ENCODE measurements at places on chromosomes 13 and 19. TPM values are rescaled to one million over a fixed set of nuclear protein-coding genes. Genes with fewer than 3 reads are reported as not detected.

RAVER1 gene
- 32.3 TPM for polyA plus RNA-seq

GRCh38 chr13:99800011-99800410, 171.6 kb downstream of the ZIC5 start:
- peak; percentile 53 for DNase-seq

GRCh38 chr13:34617473-34618083, 324.5 kb upstream of the NBEA start:
- no peak for DNase-seq

DNA sequence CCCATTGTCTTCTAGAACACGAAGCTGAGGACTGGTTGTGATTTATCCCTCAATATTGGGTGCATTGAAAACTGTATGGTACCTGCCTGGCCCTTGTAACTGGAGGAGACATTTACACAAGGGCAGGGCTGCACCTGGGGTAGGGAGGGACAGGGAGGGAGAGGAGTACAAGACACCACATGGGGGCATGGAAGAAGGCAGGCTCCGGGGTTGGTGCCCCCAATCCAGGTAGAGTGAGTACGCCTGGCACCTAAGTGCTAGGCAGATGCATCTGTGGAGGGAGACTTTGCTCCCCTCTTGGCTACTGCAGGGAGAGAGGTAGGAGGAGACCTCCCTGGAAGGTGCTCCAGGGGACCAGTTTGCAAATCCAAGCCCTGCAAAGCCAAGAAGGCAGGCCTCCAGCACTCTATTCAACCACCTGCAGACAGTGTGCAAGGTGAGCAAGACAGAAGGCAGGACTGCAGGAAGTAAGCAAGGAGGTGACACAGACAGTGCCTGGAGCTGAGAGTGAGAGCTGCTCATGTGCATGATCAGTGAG, 19.4 kb upstream of the UQCRFS1 start:
- no peak for DNase-seq

NOTCH3 gene
- polyA plus RNA-seq: 16.1 TPM

GRCh38 chr13:52695856-52696255, 43.2 kb downstream of the SUGT1 start:
- DNase-seq: no peak

DNA sequence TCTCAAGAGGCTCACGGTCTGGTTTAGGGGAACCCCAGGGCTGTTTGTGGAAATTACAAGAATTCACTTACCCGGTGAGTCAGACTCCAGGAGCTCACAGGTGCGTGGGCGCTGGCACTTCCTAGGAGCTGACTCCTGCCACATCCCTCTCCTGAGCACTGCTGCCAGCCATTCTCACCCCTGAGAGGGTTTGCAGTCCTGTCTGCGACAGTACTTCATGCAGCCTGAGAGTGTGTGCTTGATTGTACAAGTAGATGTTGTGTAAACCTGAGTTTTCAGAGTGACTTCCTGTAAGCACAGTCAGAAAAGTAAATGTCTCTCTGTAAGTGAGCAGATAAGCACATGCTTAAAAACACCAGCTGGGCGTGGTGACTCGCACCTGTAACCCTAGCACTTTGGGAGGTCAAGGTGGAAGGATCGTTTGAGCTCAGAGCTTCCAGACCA, 8.1 kb downstream of the MRPL4 start:
- no peak for DNase-seq

GRCh38 chr13:49373716-49374115, 70.1 kb downstream of the CAB39L start:
- no peak for DNase-seq

ZNF626 gene
- polyA plus RNA-seq: 4.5 TPM

DNA sequence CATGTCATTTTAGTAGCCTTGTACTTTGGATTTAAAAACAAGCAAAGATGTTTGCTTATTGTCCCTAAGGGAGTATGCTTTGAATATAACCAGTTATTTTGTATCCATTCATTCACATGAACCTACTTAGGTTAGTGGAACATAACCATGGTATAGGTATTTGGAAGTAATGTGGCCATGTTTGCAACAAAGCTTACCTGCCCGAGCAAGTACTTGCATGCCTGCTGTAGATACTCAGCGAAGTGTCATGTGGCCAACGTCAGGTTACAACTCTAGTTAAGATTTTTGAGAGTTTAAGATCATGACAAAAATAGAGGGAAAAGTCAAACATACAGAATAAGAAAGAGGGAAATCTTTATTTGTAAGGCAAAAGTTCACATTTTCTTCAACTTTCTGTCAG, 57.2 kb downstream of the COG6 start:
- DNase-seq: no peak

MYO16 gene
- polyA plus RNA-seq: 3.4 TPM

GRCh38 chr19:13430790-13431582, 75.3 kb downstream of the CACNA1A start:
- DNase-seq: peak; percentile 19

WDR62 gene
- polyA plus RNA-seq: 178 TPM

- no peak for DNase-seq
Measured at GRCh38 chr13:48201044-48201443, 32.0 kb upstream of the ITM2B start.

DNA sequence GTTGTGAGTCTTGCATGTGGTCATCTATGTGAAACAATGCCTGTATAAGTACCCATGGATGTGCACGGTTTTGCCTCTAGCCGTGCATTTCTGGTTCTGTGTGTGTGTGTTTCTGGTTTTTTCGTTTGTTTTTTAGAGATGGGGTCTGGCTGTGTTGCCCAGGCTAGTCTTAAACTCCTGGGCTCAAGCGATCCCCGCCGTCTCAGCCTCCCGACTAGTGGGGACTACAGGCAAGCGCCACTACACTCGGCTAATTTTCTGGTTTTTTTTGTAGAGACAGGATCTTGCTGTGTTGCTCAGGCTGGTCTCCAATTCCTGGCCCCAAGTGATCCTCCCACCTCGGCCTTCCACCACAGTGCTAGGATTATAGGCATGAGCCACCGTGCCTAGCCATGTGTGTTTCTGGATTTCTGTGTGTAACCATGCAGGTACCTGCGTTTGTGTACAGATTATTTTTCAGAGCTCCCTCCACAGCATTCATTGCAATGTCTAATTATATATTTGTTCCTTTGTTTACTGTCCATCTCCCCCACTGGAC, 15.9 kb upstream of the FOSB start:
- DNase-seq: no peak

DNA sequence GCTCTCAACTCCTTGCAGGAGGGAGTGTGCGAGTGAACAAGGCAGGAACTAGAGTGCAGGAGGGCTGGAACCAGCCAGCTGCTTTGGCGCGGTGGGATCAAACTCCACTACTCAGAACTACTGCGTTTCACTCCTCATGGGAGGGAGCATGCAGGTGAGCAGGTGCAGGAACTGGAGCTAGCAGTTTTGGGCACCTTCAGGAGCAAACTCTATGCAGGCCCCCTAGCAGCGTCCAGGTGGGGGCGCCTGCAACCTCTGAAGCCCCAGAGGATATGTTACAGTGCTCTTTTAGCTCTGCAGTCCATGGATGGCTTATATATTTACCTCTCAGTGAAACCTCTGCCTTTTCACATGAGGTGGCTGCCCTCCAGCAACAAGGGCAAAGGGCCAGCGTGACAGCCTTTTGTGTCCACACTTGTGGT, 1303.4 kb downstream of the PCDH9 start:
- DNase-seq: no peak

DNA sequence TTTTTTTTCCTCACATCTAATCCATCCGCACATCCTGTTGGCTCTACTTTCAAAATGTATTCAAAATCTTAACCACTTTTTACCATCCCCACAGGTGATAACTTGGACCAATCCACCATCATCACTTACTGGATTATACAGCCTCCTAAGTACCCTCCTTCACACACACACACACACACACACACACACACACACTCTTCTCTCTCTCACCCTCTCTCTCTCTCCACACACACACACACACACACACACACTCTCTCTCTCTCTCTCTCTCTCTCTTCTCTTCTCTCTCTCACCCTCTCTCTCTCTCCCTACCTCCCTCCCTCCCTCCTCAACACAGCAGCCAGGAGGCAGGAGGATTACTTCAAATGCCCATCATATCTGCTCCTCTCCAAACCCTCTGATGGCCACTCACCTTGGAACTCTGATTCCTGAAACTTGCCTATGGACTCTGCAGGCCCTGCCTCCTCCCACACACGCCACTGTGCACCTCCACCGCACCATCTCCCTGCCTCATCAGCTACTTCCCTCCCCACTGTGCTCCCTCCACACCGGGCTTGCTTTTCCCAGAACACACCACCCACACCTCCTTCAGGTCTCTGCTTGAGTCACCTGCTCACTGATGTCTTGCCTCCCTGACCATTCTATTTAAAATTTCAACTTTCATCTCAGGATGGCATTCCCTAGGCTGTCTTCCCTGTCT, 39.7 kb downstream of the RCBTB2 start:
- DNase-seq: no peak

DNA sequence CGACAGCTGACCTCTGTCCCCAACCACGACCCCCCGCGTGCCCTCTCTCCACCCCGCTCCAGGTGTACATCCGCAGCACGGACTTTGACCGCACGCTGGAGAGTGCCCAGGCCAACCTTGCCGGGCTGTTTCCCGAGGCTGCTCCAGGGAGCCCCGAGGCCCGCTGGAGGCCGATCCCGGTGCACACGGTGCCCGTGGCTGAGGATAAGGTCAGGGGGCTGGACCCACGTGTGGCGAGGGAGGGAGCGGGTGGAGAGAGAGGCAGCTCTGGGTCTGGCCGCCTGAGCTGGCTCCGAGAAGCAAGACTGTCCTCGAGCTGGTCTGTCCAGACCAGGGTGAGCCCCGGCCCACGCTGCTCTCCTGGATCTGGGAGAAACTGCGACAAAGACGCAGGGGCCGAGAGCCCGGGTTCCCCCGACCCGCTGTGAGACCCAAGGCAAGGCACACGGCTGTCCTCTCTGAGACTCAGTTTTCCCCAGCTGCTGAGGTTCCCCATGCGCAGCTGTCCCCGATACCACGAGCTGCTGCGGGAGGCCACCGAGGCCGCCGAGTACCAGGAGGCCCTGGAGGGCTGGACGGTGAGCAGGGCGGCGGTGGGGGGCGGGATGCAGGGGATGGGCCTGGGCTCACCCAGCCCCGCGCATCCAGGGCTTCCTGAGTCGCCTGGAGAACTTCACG, 1.5 kb downstream of the ACP4 start:
- DNase-seq: no peak

- DNase-seq: no peak
Measured at GRCh38 chr19:4366666-4367335, 23.4 kb downstream of the MPND start.

GRCh38 chr13:72727417-72728289, at the start of the genes BORA and MZT1:
Gene BORA (plus strand): TSS chr13:72727923. CDS start chr13:72728941, 1,018 bp downstream.
Gene MZT1 (minus strand): TSS chr13:72727629. CDS start chr13:72727602, 27 bp downstream.
- peak; percentile 96 for DNase-seq

- peak; percentile 52 for DNase-seq
Measured at GRCh38 chr13:110575322-110576069, 14.0 kb upstream of the RAB20 start.

DNA sequence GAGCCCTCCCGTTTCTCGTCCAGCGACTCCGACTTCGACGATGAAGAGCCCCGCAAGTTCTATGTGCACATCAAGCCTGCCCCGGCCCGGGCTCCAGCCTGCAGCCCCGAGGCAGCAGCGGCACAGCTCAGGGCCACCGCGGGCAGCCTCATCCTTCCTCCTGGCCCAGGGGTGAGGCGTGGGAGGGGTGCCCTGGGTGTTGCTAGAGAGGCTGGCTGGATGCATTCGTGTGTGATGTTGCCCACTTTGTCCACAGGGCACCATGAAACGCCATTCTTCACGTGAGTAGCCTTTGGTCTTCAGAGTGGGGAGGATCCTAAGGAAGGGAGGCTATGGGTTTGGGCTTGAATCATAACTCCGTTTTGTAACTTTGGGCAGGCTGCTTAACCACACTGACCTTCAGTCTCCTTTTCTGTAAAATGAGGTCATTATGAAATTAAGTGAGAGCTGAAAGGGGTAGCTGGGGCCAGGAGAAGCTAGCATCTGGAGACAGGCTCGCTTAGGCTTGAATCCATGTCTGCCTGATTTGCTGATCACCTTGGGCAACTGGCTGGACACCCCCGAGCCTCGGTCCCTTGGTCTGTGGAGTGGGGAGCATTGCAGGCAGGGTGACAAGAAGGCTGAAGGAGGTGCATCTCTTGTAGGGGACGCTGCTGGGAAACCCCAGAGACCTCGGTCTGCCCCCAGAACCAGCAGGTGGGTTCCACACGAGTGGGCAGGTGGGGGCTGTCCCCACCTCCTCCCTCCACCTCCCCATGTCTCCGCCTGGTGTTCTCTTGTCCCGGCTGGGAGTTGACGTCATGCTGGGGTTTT, 18.7 kb upstream of the B3GNT3 start:
- DNase-seq: no peak

PLPPR3 gene
- polyA plus RNA-seq: 2.7 TPM

DNA sequence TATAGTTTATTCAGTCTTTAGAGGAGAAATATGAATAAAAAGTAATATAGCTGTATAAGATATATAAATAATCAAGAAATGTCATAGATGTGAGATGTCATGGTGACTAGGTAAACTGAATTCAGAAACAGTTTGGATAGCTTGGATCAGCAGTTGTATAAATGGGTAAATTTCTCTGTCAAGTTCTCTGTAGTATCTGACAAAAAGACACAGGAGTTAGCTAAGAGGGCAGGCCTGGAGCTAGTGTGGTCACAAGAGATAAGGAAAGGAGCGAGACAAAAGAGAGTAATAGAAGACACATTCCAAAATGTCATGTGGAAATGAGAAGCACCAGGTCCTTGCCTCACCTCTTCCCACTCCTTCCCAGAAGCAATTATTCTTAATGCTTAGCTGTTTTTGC, 349.0 kb downstream of the LMO7 start:
- no peak for DNase-seq

DNA sequence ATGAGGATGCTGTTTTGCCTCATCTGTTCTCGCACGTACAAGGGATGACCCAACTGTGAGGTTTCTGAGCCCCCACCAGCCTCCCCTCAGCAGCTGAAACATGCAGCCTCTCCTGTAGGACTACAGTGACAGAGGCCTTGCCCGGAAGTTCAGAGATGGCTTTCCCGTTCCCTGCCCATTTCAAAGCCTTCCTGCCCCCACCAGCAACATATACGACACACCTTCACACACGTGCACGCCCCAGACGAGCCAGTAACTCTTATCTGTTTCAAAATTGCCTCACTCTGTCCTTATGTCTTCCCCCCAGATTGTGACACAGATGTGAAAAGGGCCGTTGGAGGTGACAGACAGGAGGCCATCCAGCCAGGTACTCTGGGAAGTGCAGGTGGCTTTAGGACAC, 95.8 kb downstream of the RAB20 start:
- no peak for DNase-seq

PSG7 gene
- polyA plus RNA-seq: not detected

LMTK3 gene
- 0.96 TPM for polyA plus RNA-seq

DNA sequence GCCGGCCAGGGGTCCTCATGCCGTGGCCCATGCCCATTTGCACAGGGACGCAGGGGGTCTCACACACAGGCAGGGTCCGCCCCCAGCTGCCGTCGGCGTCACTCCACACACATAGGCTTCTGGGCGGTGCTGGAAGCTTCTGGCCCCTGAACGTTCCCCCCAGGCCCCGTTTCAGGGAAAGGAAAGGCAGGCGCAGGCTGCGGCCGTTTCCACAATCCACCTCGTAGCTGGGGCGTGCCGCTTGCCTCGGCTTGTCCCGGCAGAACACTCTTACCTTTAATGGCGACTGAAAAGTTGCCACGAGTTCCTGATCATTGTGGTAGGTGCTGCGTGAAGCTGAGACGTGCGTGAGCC, 53.4 kb downstream of the MCF2L start:
- DNase-seq: no peak
